Right atrium auricular region (tissue), 2 donors: ENCODE measurements at places on chromosomes 7 and 10. TPM values are rescaled to one million over a fixed set of nuclear protein-coding genes. Genes with fewer than 3 reads are reported as not detected.

DNA sequence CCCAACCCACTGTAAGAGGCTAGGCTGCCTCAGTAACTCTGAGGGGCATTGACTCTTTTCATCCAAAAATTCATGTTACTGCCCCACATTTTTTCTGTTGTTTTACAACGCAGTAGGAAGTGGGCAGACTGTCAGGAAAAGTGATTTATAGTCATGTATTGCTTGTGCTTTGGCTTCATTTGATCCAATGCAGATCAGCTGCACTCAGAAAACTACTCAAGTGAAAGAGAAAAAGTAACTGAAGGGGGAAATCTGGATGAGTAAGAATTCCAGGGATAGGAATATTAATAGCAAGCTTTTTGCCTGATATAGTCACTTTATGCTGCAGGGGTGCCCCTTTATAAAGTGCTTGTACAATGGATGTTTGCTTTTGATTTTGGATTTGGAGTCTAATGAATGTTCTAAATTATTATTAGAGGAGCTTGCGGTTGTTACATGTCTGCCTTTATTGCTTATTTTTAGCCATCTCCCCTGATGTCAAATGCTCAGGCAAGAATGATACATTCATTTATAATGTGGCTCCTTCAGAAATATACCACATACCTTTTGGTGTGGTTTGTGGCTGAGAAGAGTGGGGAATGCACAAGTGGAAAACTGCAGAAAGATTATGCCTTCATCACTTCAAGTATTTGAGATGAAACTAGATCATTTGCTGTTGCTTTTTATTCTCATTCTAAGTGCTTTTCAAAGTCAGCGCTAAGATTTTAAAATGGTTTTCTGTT, 86.1 kb downstream of the EGFR start:
- H3K36me3 ChIP-seq, result no peaks in the 10 kb centered on the region
- DNase-seq, result no peak
- no peak overlapping the region for H3K4me3 ChIP-seq

ATXN7L1 gene
- 3.2 TPM for total RNA-seq

ACTL6B gene
- total RNA-seq, result not detected

GRCh38 chr10:12726971-12727831, 274.3 kb downstream of the CCDC3 start:
- no peaks in the 10 kb centered on the region for H3K27me3 ChIP-seq
- H3K4me1 ChIP-seq, result no peaks in the 10 kb centered on the region
- H3K36me3 ChIP-seq, result no peaks in the 10 kb centered on the region

CNTNAP2 gene
- 1.1 TPM for total RNA-seq

DNA sequence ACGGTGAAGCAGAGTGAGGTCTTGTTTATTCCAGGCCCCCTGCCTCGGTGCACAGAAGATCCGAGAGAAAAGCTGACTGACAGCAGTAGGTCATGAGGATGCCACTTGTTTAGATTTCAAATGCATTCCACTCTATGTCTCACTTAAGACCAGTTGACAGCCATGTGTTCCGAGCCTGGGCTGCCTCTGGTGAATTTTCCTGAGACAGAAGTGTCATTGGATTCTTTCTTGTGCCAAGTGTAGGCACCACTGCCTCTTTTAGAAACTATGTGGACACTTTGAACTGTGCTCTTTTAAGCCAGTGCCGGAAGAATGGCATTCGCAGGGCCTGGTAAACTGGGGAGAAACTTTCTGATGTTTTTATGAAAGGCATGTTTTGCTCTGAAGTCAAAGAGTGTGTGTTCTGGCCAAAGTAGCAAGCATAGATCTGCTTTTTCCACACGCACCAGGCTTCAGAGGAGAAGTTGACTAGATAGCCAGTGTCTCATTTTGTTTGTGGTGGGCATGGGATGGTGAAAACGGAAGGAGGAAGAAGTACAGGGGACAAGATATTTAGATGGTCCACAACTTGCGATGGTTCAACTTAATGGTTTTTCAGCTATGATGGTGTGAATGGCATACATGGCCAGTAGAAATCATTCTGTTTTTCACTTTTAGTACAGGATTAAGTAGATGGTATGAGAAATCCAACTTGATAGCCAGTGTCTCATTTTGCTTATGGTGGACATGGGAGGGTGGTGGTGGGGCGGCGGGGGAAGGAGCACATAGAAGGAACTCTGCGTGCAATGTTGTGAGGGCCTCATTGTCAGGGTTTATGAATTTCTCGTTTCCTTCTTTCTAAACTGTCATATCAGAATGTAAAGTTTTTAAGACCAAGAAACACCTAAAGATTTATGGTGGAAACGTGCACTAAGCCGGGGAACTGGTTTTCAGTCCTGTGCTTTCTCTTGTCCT, 41.5 kb downstream of the CYP17A1 start:
- no peaks in the 10 kb centered on the region for H3K27me3 ChIP-seq
- peaks cover 21% of the 10 kb centered on the region for H3K36me3 ChIP-seq
- peak overlapping the region; percentile 78 for H3K27ac ChIP-seq
- no peak overlapping the region for H3K4me3 ChIP-seq

FGL2 gene
- 13.3 TPM for total RNA-seq
